Suprapubic skin (tissue), 4 donors: ENCODE measurements at places on chromosomes 7 and 10.

DNA sequence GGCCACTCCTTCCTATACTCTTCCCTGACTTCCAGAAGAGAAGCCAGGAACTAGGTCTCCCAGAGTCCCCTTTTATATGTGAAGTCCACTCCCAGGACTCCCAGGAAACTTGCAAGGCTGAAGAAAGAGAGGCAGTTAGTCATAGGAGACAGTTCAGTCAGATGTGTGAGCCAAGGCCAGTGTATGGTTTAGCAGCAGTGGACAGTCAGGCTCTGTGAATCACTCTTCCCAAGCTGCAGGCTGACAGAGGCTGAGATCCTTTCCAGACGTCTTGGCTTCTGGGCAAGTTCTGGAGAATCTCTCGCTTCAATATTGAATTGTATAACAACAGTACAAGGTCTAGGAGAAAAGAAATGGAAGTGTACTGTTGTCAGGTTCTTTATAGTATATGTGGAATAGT lies 26.9 kb downstream of the BLVRA start:
- DNase-seq, result no peak

GRCh38 chr10:110845756-110846620 lies 25.7 kb upstream of the PDCD4 start:
- no peak for DNase-seq

- no peak for DNase-seq
These were observed 5.6 kb downstream of the IL2RA start for GRCh38 chr10:6056411-6057135.

DNA sequence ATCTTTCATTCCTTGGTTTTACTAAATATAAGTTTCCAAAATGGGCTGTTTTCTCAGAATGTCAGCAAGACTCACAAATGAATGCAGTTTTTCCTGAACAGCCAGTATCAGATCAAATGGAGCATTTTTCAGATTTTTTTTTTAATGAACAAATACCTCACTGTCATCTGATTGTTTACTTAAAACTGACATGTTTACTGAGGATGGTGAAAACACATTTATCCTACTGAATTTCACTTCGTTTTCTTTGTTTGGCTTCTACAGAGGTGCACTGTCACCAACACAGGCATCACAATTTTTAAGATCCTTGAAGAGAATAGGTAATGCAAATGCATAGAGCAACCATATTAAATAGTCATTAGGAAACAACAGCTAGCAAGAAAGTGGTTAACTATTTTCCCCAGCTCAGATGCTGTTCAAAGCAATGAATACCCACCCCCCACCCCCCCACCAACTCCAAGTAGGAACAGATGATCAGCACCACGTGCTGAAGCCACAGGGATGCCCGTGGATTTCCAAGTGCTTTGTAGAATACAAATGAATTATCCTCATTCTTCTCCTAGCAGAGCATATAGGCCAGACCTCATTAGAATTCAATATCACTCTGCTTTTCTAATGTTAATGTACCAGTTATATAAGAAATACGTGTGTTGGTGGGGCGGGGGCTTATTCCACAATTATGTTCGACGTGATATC lies 205.9 kb downstream of the SKAP2 start:
- DNase-seq, result no peak

DNA sequence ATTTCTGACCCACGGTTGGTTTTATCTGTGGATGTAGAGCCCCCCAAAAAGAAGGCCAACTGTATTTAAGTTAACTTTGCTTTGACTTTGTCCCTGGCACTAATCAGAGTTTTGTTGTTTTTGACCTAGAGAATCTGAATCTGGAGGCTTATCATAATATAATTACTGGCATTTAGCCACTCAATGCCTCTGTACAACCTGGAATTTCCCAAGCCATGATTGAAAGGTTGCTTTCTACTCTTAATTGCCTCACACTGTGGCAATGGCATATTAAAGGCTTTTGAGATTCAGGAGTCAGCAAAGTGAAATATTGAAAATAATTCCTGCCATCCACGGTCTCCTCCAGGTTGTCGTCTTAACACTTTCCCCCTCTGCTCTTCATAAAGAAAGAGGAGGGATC lies 205.2 kb upstream of the GHITM start:
- no peak for DNase-seq

DNA sequence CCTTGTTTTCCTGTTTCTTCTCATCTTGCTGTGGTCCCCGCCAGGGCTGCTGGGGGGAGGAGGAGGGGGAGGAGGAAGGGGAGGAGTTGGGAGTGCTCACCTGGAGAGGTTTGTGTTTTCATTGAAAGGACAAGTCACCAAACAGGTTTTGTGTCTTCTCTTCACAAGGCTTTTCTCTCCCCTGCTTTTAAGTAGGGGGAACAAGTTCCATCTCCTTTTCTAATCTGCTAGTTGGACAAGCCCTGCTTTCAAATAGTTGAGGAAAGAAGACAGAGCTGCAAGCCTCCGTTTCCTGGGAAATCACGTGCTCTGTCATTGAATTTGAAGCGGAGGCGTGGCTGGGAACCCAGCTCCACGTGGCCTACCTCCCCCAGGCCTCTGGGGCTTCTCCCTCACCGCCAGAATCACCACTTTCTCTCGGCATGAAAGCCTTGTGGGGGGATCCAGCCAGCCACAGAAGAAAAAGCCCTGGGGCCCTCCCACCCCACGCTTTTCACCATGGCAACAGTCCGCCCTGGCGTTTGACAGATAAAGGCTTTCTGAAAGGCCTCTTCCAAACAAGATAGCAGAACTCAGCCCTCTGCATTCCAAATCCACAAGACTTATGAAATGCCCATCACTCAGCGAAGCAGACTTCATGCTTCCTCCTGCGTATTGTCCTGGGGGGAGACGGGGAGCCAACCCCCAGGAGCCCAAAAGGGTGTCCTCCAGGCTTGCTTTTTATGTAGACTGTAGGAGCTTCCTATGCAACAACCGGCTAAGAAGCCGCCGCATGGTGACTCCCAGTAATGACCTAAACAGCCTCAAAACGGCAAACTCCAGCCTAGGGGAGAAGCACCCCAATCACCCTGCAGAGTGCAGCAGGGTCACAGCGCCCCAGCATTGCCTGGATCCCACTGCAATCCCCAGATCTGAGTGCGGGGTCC lies 51.7 kb downstream of the PROSER2 start:
- no peak for DNase-seq
